NCI-H2107 (cell line): ENCODE measurements at places on chromosomes 1 and 21.

DNA sequence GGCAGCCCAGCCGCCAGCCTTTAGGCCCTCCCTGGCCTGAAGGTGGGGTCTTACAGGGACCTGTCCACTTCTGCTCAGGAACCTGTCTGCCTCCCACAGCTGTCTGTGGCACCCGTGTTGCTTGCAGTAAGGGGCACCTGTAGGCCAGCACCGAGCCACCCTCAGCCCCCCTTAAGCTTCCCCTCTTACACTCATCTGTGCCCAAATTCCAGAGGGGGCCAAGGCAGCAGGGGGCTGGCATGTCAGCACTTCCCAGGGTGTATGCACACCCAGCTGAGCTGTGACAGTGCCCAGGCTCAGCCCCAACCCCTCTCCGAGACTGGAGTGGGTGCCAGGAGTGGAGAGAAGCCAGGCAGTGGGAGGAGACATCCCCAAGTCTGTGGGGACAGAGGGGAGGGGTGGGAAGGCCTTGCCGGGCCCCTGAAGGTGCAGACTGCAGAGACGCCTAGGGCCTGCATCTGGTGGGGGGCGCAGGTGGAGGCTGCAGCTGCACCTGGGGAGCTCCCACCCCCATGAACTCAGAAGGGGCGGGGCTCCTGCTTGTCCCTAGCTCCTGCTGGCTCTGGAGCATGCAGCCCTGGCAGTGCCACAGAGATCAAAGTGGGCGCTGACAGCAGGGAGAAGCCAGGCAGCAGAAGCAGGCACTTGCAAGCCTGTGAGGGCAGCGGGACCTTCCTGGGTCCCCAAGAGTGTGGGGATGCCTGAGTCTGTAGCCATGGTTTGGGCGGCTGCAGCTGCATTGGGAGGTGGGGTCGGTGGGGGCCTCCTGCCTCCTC is 5.4 kb upstream of the SLC2A7 start:
- no peak for DNase-seq

GRCh38 chr1:201022820-201023516 is 546 bp downstream of the KIF21B start:
- no peak for DNase-seq

DNA sequence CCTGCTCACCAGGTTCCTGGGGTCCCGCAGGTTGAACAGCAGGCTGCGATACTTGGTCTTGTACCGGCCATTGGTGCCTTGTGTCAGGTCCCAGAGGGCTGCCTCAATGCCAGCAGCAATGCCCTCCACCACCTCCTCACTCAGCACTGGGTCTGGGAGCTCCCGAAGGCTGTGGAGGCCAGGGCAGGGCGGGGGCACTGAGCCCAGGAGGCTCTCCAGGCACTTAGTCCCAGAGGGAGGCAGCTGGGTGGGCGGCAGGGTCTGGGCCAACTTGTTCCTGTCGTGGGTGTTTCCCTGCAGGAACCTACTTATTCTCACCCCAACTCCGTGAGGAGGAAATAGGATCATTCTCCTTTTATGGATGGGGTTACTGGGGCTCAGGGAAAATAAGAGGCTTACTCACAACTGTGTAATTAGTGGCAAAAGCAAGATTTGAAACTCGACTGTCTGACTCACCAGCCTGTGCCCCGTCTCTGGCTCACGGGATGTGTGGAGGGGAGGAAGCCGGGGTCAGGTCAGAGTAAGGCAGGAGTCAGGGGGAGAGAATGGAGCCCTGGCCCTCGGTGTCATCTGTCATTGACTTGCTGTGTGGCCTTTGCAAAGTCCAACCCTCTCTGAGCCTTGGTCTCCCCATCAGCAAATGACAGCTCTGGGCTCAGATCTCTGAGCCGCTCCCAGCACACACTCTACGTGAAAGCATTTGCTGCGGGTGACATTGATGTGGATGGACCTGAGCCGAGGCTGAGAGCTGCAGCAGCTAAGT is 17.2 kb downstream of the SPOCD1 start:
- no peak for DNase-seq

DNA sequence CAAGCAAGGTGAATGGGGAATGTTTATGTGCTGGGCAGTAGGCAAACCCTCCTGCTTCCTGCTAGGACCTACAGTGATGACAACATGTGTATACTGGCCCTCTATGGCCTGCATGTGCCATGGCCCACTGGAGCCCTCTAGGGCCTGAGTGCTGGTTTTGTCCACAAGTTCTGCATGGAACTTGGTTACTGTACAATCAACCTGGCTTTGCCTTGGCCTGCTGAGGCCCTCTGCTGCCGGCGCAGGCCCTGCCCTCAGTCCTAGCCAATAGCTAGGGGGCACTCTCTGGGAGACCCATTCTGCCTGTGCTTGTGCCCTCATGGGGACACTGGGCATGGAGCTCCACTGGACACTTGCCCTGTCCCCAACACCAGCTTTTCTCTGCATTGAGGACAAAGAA is 138.6 kb upstream of the NGF start:
- DNase-seq: no peak

DNA sequence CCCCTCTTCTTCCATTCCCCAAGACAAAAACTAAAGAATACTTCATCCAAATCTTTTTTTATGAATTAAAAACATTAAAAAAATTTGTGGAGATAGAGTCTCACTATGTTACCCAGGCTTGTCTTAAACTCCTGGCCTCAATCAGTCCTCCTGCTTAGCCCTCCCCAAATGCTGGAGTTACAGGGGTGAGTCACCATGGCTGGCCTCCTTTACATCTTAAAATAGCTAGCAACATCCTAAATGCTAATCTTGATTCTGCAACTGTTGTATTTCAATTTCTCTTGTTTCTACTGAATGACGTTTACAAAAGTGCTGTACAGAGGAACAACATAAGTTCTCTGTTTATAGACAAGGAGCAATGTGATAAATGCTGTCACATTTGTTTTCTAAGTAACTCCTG is 483.5 kb downstream of the ADGRL2 start:
- DNase-seq: no peak

- DNase-seq: no peak
Observed at GRCh38 chr1:46699666-46700065, 19.2 kb downstream of the EFCAB14 start.
